IMR-90 (cell line): ENCODE measurements at places on chromosomes 4 and X. TPM values are rescaled to one million over a fixed set of nuclear protein-coding genes. Genes with fewer than 3 reads are reported as not detected.

DNA sequence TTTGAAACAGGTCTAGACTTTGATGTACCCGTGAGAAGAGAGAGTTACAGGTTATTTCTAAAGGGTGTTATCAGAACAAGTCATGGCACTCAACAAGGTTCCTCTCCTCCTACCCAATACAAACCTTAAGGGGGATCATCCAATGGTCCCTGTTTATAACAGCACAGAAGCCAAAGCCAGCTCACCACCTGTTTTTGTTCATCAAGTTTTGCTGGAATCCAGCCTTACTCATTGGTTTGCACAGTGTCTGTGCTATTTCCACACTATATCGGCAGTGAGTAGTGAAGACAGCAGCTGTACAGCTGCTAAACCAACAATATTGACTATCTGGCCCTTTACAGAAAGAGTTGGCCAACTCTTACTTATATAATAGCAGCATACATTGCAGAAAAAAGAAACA is 262.1 kb upstream of the STS start:
- no peaks in the 10 kb centered on the region for H3K36me3 ChIP-seq
- H3K27me3 ChIP-seq: no peaks in the 10 kb centered on the region
- H3K27ac ChIP-seq: no peak overlapping the region
- no peak overlapping the region for H3K4me3 ChIP-seq
- no peaks in the 10 kb centered on the region for H3K4me1 ChIP-seq
- DNase-seq: no peak

- H3K4me1 ChIP-seq: no peaks in the 10 kb centered on the region
- H3K27ac ChIP-seq: no peak overlapping the region
- no peak for DNase-seq
- peaks cover 24% of the 10 kb centered on the region for H3K27me3 ChIP-seq
These were observed 86.8 kb downstream of the REPS2 start for GRCh38 chrX:17033225-17033624.

- peaks cover 2% of the 10 kb centered on the region for H3K27me3 ChIP-seq
- no peak overlapping the region for H3K27ac ChIP-seq
- H3K4me3 ChIP-seq: no peak overlapping the region
- DNase-seq: no peak
These were observed 60.9 kb upstream of the TXK start for GRCh38 chr4:48194971-48195370.

The FAM149A gene
- 0.54 and 0.83 TPM in 2 replicates for total RNA-seq

- peak overlapping the region; percentile 96 for H3K27ac ChIP-seq
- no peaks in the 10 kb centered on the region for H3K27me3 ChIP-seq
- H3K4me1 ChIP-seq: peaks cover 2% of the 10 kb centered on the region
- DNase-seq: peak; percentile 91
These were observed 18.6 kb downstream of the ACSL4 start for GRCh38 chrX:109714340-109714958.

The RNF175 gene
- not detected in 2 replicates for total RNA-seq

- H3K4me1 ChIP-seq: no peaks in the 10 kb centered on the region
- H3K27me3 ChIP-seq: no peaks in the 10 kb centered on the region
- no peak for DNase-seq
- no peak overlapping the region for H3K4me3 ChIP-seq
- no peaks in the 10 kb centered on the region for H3K36me3 ChIP-seq
These were observed 106.2 kb upstream of the KLF8 start for GRCh38 chrX:56125946-56126345.

DNA sequence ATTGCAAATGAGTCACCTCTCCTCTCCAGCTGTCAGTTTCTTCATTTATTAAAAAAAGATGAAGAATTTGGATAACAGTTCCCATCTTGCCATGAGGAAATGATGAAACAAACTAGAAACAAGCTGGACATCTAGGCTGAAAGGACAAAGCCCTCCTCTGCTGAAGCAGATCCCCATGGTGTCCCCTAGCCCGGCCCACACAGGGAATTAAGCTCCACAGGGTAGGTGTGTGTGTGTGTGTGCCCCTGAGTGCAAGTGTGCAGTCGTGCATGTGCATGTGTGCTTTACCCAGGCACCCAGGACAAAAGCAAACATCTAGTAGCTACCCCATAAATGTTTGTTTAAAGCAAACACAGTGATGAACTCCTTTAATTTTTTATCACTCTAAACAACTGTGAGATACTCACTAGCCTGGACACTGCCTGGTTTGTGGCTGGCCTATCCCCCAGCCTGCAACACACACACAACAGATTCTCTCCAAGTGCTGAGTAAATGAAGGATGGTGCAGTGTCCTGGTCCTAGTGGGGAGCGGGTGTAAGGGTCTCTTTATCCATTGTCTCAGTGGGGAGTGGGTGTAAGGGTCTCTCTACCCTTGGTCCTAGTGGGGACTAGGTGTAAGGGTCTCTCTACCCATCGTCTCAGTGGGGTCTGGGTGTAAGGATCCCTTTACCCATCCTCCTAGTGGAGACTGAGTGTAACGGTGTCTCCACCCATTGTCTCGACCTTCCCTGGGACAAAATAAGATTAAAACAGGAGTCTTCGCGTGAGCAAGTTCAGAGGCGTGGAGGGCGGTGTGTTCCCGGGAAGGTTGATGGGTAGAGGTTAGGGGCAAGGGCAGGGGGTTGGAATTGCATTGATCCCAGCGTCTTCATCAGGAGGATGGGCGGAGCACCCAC is 688 bp upstream of the EVC start:
- peak; percentile 18 for DNase-seq
- H3K36me3 ChIP-seq: no peaks in the 10 kb centered on the region
- no peaks in the 10 kb centered on the region for H3K27me3 ChIP-seq
- peak overlapping the region; percentile 83; the same call in 1 of the 2 replicates for H3K4me3 ChIP-seq

- DNase-seq: no peak
- no peak overlapping the region for H3K27ac ChIP-seq
- H3K4me1 ChIP-seq: peaks cover 4% of the 10 kb centered on the region
- H3K27me3 ChIP-seq: peaks cover 2% of the 10 kb centered on the region; the same call in 1 of the 2 replicates
- no peaks in the 10 kb centered on the region for H3K36me3 ChIP-seq
- no peak overlapping the region for H3K4me3 ChIP-seq
These were observed 16.8 kb upstream of the FAM241A start for GRCh38 chr4:112128452-112128851.

DNA sequence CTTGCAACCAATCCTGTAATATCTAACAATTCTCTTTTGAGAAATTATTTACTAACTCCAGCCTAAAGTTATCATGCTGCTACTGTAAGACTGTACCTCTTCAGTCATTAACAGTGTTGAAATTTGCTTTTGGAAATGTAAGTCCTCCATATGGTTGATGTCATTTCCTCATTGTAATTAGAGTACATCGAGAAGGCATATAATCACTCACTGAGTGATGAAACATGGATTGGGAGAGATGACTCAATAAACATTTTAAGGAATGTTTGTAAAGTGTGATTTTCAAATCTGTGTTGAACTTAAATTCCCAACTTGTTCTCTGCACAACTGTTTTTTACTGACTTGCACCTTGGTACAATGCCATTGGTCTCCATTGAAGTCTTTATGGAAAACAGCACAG is 61.2 kb downstream of the HMGB2 start:
- H3K4me3 ChIP-seq: no peak overlapping the region
- peak; percentile 86 for DNase-seq
- no peaks in the 10 kb centered on the region for H3K36me3 ChIP-seq
- H3K27me3 ChIP-seq: no peaks in the 10 kb centered on the region
- H3K4me1 ChIP-seq: peaks cover 2% of the 10 kb centered on the region
- H3K27ac ChIP-seq: peak overlapping the region; percentile 74; the same call in 1 of the 2 replicates

The TEX13B gene
- total RNA-seq: not detected in 2 replicates

- H3K4me1 ChIP-seq: no peaks in the 10 kb centered on the region
- no peaks in the 10 kb centered on the region for H3K36me3 ChIP-seq
- no peak for DNase-seq
- no peak overlapping the region for H3K4me3 ChIP-seq
- H3K27ac ChIP-seq: no peak overlapping the region
- H3K27me3 ChIP-seq: no peaks in the 10 kb centered on the region
These were observed 298.9 kb upstream of the MAGEB16 start for GRCh38 chrX:35499071-35499862.

DNA sequence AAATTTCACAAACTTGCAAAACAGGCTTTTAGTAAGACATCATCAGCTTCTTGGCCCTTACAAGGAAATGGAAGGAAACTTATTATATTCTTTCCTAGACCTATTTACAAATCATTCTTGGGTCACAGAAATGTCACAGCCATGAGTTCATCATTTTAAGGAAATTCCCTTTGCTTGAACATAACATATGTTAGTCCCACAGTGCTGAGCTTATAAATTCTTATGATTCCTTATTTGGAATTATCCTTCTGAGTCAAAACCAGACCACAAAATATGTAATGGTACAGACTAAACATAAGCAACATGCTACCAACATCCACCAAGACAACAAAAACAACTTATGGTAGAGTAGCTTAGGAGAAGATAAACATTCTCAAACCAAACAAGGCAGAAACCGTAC is 236.9 kb upstream of the CTSO start:
- no peak overlapping the region for H3K27ac ChIP-seq
- 0 out of 2 replicates have a peak, but pooled peaks cover 1% of the 10 kb centered on the region for H3K4me1 ChIP-seq
- H3K36me3 ChIP-seq: no peaks in the 10 kb centered on the region
- H3K4me3 ChIP-seq: no peak overlapping the region
- peak; percentile 89 for DNase-seq

DNA sequence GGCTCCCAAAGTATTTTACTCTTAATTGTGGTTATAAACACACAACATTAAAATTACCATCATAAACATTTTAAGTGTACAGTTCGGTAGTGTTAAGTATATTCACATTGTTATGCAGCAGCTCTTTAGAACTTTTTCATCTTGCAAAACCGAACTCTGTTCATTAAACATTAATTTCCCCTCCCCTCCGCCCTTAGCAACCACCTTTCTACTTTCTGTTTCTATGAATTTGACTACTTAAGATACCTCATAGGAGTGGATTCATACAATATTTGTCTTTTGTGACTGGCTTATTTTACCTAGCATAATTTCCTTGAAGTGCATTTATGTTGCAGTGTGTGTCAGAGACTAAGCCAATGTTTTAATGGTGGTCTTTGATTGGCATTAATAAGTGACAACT is 32.6 kb downstream of the IL13RA1 start:
- no peak for DNase-seq
- no peak overlapping the region for H3K4me3 ChIP-seq
- H3K27ac ChIP-seq: no peak overlapping the region
- no peaks in the 10 kb centered on the region for H3K27me3 ChIP-seq
- H3K36me3 ChIP-seq: peaks cover 5% of the 10 kb centered on the region; the same call in 1 of the 2 replicates

DNA sequence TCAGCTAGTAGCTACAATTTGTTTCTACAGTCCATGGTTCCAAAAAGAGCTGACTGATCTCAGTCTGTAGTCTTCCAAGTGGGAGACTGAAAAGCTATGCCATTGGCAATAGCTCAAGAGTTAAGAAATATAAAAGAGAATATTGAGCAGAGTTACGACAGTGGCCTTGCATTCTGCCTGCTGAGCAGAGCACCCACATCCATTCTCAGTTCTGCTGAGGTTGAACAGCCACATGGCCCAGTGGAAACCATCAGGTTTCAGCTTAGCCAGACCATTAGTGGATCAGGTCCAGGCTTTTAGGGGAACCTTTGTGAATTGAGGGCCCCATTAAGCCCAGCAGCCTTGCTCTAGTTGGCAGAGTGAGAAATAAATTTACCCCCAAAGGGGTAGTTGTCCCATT is 28.1 kb downstream of the ZNF81 start:
- no peak overlapping the region for H3K4me3 ChIP-seq
- no peaks in the 10 kb centered on the region for H3K36me3 ChIP-seq
- H3K27me3 ChIP-seq: no peaks in the 10 kb centered on the region
- no peaks in the 10 kb centered on the region for H3K4me1 ChIP-seq
- no peak for DNase-seq
- no peak overlapping the region for H3K27ac ChIP-seq

GRCh38 chr4:111919639-111920038 is 225.6 kb upstream of the FAM241A start:
- DNase-seq: no peak
- no peak overlapping the region for H3K4me3 ChIP-seq
- H3K36me3 ChIP-seq: no peaks in the 10 kb centered on the region
- H3K27ac ChIP-seq: no peak overlapping the region
- no peaks in the 10 kb centered on the region for H3K27me3 ChIP-seq
- H3K4me1 ChIP-seq: no peaks in the 10 kb centered on the region

GRCh38 chr4:56042225-56042624 is 93.5 kb downstream of the CEP135 start:
- H3K27ac ChIP-seq: no peak overlapping the region
- peaks cover 8% of the 10 kb centered on the region for H3K27me3 ChIP-seq
- no peaks in the 10 kb centered on the region for H3K36me3 ChIP-seq
- no peak for DNase-seq
